Endothelial cell of umbilical vein (primary cell): ENCODE measurements at places on chromosomes 2 and 18. TPM values are rescaled to one million over a fixed set of nuclear protein-coding genes. Genes with fewer than 3 reads are reported as not detected.

- peaks cover 3% of the 10 kb centered on the region for H3K4me1 ChIP-seq
- no peak overlapping the region for H3K27ac ChIP-seq
- H3K36me3 ChIP-seq: no peaks in the 10 kb centered on the region
- H3K27me3 ChIP-seq: no peaks in the 10 kb centered on the region
Measured at GRCh38 chr2:63827749-63828148, 13.9 kb upstream of the UGP2 start.

GRCh38 chr2:129762386-129763189 is 216.9 kb upstream of the RAB6C start:
- no peaks in the 10 kb centered on the region for H3K27me3 ChIP-seq
- no peak for DNase-seq
- no peak overlapping the region for H3K27ac ChIP-seq
- H3K36me3 ChIP-seq: no peaks in the 10 kb centered on the region
- H3K4me3 ChIP-seq: no peak overlapping the region

GRCh38 chr2:212554233-212554632 is 15.6 kb upstream of the ERBB4 start:
- no peak for DNase-seq
- no peaks in the 10 kb centered on the region for H3K36me3 ChIP-seq
- no peaks in the 10 kb centered on the region for H3K4me1 ChIP-seq
- H3K27ac ChIP-seq: no peak overlapping the region

Gene GAL3ST2
- total RNA-seq: 0.23 TPM in 1 of 2 replicates, not detected in the other

Gene CPS1
- total RNA-seq: 0.53 and 0.88 TPM in 2 replicates
